ENCODE measurements at places on chromosomes 4 and X. TPM values are rescaled to one million over a fixed set of nuclear protein-coding genes. Genes with fewer than 3 reads are reported as not detected.

Gene CNGA1
- total RNA-seq: not detected

Gene MAGEC3
- total RNA-seq: not detected

Gene CXorf65
- not detected for total RNA-seq

Gene NSG1
- total RNA-seq: not detected

Gene YY2
- 2.6 TPM for total RNA-seq

Gene CISD2
- 33.4 TPM for total RNA-seq
